ENCODE measurements at places on chromosomes 7 and 10.

- no peak for DNase-seq
Observed at GRCh38 chr7:47389923-47390630, 191.8 kb downstream of the TNS3 start.

- no peak for DNase-seq
Observed at GRCh38 chr7:158997471-158997870, 141.1 kb downstream of the DYNC2I1 start.

DNA sequence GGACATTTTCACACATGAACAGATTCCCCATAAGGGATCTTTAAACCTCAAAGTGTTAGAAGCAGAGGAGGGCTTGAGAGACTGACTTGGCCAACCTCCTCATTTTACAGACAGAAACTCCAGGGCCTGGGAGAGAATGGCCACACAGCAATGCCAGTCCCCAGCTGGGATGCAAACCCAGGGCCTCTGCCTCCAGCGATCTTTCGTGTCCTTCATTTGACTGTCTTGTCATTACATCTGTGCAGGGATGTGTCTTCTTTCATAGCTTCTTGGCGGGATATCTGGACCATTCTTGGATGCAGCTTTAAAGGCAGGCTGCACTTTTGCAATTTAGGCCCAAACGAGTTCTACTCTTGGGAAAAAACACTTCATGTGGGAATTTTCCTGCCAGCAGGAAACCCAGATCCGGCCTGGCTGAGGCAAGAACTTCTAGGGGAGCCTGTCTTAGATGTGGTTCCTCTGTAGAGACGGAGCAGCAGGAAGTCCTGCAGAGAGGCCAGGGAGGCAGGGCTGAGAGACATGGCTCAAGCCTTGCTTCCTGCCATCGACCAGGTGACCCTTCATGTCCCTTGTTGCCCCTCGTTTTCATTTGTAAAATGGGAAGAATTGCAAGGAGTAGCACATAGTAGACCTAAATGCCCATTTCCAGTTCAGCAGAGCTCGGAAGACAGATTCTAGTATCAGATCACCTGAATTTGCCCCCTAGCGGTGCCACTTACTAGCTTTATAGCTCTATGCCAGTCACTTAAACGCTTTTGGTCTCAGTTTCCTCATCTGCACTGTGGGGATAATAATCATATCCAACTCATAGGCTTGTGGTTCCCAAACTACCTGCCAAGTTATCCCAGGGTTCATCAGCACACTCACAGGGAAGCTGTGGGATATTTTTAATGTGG, 43.9 kb upstream of the SLC29A3 start:
- no peak for DNase-seq

GRCh38 chr10:29553544-29554250, 81.1 kb downstream of the SVIL start:
- DNase-seq, result no peak

DNA sequence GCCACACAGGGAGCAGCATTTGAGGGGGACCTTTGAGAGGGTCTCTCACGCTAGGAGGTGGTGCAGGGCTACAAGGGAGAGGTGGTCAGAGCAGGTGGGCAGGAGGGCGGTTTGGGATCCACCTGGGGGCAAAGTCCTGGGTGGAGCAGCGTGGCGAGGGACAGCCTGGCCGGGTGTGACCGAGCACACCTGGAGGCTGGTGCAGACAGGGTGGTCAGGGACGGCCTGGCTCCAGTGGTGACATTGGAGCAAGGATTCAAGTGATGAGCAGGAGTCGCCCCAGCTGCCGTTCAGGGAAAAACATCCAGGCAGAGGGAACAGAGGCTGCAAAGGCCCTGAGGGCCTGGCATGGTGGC, 36.0 kb downstream of the CLIP2 start:
- no peak for DNase-seq

- no peak for DNase-seq
Observed at GRCh38 chr7:52079726-52080125, 763.1 kb upstream of the COBL start.

GRCh38 chr7:15016766-15017165, 114.2 kb upstream of the DGKB start:
- no peak for DNase-seq

DNA sequence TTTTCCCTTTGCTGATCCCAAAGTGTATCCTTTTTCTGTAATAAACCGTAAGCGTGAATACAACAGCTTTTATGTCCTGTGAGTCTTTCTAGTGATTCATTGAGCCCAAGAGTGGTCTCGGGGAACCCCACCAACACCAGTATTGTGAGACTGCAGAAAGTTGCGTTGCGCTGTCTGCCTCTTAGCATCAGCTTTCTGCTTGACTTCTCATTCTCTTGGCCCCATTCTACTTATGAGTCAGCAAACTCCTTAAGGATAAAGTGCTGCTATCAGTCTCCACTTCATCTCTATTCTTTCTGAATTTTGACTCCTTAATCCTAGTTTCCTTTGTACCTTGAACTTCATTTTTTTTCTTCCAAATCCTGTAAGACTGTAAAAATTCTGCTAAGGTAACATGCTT, 184.3 kb upstream of the MBL2 start:
- DNase-seq, result no peak

DNA sequence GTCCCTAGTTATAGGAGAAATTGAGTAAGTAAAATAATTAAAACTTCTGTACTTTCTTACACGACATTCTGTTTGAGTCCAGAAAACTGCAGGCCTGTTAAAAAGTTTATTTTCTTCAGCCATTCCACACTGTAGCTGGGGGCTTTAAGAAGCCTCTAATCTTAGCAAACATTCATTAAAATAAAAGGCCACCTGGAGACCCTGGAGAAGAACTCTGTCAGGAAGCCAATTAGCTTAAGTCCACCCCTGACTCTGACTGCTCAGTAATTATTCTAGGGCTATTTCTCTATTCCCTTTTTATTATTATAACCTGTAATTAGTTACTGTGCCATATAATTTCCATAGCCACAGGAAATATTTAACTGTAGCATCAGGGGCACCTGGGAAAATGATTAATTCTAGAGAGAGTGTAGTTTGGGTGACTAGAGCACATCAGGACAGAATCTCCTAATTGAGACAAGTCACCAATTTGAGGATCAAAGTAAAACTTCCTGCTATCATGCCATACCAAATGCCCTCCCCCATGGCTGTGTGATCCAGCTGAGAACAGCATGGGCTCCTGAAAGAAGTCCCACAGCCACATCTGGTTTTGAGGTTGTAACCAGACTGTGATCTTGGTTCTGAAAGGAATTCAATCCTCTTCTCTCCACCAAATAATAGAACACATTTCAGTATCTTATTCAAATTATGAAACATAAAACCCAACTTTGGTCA, 1302.3 kb downstream of the XPNPEP1 start:
- DNase-seq, result no peak

GRCh38 chr7:19465861-19466260, 243.0 kb downstream of the POLR1F start:
- DNase-seq, result no peak

DNA sequence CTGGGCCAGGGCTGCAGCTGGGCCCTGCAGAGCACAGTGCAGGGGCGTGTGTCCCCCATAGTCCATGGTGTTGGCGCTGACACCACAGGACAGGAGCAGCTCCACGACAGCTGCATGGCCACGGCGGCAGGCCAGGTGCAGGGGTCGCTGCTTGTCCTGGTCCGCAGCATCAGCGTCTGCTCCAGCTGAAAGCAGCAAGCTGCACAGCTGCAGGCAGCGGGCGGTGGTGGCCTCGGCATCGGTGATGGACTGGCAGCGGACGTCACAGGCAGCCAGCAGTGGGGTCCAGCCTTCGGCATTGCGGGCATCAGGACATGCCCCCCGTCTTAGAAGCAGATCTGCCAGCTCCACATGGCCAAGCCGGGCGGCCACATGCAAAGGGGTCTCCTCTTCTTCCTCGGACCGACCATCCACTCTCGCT, 6.0 kb downstream of the ASB10 start:
- DNase-seq, result no peak

GRCh38 chr7:1973321-1974251, 259.2 kb downstream of the MAD1L1 start:
- no peak for DNase-seq

GRCh38 chr7:125375942-125376341, 446.3 kb upstream of the POT1 start:
- no peak for DNase-seq

DNA sequence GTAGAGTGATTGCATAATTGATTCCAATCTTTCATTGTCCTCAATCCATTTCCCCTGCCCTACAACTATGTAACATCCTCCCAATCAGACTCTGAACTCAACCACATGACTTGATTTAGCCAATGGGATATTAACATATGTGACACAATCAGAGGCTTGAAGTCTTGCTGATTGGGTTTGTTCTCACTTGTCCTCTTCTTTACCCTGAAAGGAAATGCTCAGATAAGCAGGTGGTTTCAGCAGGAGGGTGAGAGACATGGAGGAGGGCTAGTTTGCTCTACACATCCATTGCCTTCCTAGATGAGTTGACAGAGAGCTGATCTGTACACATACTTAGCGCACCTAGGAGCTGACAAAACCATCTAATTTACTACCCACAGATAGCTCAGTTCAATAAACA, 669.4 kb downstream of the NRG3 start:
- no peak for DNase-seq

- no peak for DNase-seq
Observed at GRCh38 chr7:48244864-48245271, 73.6 kb downstream of the ABCA13 start.

GRCh38 chr10:88735661-88736060, 24.2 kb upstream of the LIPN start:
- DNase-seq, result no peak

- no peak for DNase-seq
Observed at GRCh38 chr7:81685270-81685868, 84.5 kb downstream of the HGF start.

DNA sequence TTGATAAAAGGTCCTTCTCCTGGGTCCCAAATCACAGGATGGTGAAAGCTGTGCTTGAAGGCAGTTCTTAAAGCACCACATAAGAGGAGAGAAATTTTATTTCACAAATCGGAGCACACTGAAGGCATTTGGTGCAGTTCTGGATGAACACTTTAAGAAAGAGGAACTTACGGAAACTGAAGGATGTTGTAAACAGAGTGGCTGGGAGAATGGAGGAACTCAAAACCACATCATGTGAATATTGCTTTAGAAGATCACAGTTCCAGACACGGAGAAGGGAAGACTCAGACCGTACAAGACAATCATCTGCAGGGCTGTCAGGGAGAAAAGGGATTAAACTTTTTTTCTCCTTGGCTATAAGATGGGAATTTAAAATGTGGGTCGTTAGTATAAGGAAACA, 9.0 kb upstream of the GPR141 start:
- DNase-seq, result no peak

GRCh38 chr10:97331153-97331703, 3.3 kb downstream of the FRAT2 start:
- no peak for DNase-seq
